NCI-H1436 (cell line): ENCODE measurements at places on chromosomes 11 and 22.
A peak's percentile ranks its signal among the peaks of the same experiment; 100 is the strongest.

- no peak for DNase-seq
These were observed 274.5 kb upstream of the B3GAT1 start for GRCh38 chr11:134686460-134687061.

GRCh38 chr11:71322192-71322735, 69.9 kb upstream of the SHANK2 start:
- DNase-seq, result no peak

DNA sequence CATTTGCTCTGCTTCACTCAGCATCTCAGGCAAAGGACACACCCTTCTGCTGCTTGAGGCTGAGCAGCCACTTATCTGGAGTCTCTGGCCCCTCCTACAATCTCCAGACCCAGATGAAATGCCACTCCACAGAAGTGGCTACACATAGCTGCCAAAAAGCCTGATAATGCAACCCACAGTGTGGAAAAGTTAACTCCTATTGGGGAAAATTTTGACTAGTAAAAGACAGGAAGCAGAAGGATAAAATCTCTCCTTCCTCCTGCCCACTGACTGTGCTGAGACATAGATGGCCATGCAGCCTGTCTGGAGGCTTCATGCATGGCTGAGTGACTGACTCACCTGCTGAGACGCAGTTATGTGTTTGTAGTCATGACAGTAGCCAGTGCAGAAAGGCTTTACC, 92.3 kb upstream of the TEAD1 start:
- peak; percentile 17 for DNase-seq

DNA sequence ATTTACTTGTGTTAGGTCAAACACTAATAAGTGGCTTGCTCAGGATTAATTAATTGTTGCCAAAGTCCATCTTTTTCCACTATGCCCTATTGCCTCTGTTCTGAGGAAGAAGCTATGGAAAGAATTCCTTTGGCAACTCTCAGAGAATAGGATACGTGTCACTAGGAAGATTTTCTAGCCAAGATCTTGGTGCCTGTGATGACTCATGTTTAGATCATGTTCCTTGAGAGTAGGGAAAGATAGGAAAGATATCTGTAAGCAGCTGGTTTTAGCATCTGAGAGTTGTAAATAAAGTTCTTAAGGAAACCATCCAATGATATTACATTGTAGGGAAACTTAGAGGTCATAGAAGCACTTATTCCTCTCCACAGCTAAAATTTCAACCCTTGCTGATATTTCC, 15.7 kb downstream of the SLN start:
- DNase-seq, result no peak

- DNase-seq, result no peak
These were observed 17.3 kb upstream of the FGF19 start for GRCh38 chr11:69721106-69721505.

DNA sequence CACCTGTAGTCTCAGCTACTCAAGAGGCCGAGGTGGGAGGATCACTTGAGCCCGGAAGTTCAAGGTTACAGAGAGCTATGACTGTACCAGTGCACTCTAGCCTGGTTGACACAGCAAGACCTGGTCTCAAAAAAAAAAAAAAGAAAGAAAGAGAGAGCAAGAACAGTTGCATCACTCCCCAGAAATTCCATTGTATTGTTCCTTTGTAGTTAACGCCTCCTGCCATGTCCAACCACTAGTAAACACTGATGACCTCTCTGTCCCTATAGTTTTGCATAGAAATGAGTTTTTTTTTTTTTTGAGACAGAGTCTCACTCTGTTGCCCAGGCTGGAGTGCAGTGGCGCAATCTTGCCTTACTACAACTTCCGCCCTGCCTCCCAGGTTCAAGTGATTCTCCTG, 10.8 kb downstream of the PATL1 start:
- no peak for DNase-seq

GRCh38 chr22:29230972-29231875, 25.5 kb downstream of the EMID1 start:
- DNase-seq, result no peak

DNA sequence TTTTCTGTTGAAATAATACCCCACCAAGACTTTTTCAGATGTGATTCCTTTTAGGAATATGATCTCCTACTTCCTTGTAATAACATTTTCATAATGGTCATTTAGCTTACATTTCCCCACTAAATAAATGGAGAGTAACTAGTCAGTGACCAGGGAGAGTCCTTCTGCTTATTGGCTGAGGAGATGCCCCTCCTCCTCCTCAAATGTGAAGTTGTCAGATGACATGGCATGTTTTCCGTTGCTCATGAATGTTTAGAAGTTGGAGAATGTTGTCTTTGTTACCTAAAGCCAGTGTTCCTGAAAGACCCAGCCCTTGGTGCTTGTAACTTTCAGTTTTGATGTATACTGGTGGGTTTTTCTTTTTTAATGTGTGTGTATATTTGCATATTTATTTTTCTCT, 38.2 kb downstream of the CSRP3 start:
- DNase-seq, result no peak

GRCh38 chr11:47148903-47149531, 27.7 kb downstream of the ARFGAP2 start:
- no peak for DNase-seq

GRCh38 chr11:46112961-46113607, 8.2 kb downstream of the PHF21A start:
- peak; percentile 40 for DNase-seq

- DNase-seq, result no peak
These were observed 31.2 kb downstream of the KCNJ4 start for GRCh38 chr22:38423512-38424503.

DNA sequence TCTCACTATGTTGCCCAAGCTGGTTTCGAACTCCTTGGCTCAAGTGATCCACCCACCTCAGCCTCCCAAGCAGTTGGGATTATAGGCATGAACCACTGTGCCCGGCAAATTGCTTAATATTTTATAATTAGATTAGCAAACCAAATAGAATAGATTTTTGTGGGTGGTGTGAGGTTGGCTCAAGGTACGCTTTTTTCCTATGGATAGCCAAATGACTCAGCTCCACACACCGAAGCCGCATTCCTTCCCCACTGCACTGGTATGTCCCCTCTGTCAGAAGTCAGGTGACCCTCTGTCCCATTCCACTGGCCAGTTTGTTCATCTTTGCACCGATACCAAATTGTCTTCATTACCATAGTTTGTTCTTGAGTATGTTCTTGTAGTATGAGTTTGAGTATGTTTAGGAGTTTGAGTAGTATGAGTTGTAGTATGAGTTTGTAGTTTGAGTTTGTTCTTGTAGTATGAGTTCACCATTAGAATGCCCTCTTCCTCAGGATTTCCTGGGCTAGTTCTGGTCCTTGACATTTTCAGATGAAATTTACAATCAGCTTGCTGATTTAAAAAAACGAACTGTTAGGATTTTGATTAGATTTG, 19.4 kb downstream of the SUSD2 start:
- DNase-seq, result no peak

DNA sequence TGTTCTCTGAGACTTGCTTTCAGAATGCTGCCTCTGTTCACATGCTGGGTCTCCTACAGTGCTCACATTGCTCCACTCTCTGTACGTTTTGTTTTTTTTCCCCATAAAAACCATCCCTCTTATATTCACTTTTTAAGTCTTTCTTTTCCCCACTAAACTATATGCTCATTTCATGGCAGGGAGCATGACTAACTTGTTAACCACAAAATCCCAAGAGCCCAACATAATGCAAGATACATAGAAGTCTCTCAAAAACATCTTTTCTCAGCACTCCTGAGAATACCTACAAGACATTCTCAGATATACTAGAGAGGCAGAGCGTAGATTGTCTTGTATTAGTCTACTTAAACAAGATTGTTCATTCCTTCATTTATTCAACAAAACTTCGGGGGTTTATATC, 73.3 kb downstream of the FAM76B start:
- DNase-seq, result no peak

GRCh38 chr11:60457576-60457975, 1.9 kb downstream of the MS4A1 start:
- DNase-seq, result no peak

GRCh38 chr22:49785046-49785521, 42.6 kb downstream of the BRD1 start:
- DNase-seq, result no peak

GRCh38 chr11:115765803-115766239, 261.6 kb upstream of the CADM1 start:
- no peak for DNase-seq

DNA sequence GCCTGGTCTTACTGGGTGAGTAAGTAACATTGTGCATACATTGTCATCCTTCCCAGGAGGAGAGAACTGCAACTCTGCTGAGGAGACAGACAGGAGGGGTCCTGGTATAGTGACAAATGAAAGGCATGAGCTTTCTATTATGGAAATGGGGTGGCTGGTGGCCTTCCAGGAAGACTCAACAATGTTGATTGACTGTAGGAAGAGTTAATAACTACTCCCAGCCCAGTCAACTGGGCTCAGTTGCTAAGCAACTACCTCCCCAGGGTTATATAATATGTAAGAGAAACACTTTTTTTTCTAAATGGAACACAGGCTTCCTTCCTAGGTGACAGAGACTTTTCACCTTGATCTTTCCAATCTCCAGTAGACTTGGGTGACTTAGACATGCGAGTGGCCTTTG, 28.2 kb downstream of the SEZ6L start:
- DNase-seq, result no peak

- no peak for DNase-seq
These were observed 1457.7 kb downstream of the BRD1 start for GRCh38 chr22:48369789-48370507.

GRCh38 chr22:41697126-41697775, 2.1 kb upstream of the MEI1 start:
- peak; percentile 83 for DNase-seq

- no peak for DNase-seq
These were observed 801.7 kb downstream of the TBC1D22A start for GRCh38 chr22:47564158-47564450.

DNA sequence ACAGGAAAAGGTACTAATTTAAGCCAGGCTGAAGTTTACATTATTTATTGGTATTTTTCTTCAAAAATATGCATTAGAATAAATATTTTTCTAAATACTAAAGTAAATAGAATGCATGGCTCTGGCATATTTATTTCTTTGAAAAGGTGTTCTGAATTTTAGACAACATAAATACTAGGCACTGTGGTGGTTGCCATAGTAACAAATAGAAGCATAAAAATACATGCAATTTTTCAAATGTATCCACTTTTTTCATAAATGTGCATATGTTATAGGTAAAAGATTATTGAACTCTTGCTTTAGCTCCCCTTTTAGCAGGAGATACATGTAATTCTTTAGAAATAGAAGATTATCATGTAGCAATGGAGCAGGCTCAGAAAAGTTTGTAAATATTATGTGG, 18.4 kb downstream of the DCDC1 start:
- DNase-seq, result no peak

DNA sequence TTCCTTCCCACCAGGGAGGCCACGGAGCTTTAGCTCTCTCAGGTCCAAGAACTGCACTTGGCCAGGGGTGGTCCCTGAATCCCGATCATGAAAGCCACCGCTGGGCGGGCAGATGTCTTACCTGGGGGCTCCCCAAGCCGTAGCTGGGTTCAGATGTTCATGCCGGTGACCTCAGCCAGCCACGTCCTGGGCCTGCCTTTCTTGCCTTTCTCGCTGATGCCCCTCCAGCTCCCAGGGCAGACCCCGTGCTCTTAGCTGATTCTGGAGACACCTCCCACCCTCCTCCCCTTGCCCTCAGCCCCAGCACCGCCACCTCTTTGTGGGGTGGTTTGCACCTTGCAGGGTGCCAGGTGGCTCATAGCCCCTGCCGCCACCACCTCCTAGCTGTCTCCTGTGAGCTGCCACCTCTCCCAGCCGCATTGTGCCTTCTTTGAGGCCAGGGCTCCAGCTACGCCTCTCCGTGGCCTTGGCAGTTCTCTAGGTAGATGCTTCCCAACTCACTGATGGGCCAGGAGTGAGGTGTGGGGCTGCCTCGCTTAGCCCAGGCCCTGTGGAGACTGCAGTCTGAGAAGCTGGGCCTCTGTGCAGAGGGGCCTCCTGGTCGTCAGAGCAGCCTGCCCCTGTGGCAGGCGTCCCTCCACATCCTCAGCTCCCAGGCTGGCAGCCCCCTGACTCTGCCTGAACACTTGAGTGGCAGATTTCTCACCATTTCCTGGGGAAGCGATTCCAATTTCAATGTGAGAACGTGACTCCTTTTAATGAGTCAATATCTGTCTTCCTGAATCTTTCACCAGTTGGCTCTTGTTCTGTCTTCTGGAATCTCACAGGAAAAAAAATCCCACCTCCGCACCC, 97.6 kb upstream of the B3GAT1 start:
- no peak for DNase-seq

GRCh38 chr22:46055911-46056545, 79.1 kb upstream of the WNT7B start:
- DNase-seq, result no peak

DNA sequence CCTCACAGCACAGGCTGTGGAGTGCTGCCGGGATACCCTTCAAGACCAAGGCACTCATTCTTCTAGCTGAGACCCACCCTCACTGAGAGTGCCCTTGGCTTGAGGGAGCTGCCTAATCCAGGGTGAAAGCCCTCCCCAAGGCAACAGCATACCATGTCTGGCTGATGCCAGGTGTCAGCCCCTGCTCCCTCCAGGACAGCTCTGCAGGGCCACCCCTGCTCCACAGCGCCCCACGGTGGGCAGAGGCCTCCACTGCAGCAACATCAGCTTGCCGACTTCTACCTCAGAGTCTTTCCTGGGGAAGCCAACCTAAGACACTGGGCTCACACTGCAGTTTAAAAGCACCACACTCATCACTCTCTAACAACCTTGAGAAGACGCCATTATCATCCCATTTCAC, 29.0 kb downstream of the TTLL1 start:
- DNase-seq, result no peak

- DNase-seq, result no peak
These were observed 27.8 kb downstream of the ANKK1 start for GRCh38 chr11:113415343-113415742.

DNA sequence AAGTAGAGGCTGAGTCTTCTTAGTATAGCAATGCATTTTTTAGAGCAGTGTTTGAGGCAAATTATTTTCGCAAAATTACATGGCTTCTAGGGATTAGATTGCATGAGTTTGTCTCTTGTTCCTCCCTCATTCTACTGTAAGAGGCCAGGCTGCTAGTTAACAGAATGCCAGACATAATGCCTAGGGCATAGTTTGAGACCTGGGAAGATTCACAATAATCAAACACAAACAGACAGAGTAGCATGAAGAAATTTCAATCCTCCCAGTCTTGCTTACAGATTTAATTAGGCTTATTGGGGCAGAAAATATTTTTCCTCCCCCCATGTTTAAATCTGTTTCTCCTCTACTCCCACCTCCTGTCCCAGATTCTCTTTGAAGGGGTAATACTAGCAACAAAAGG, 48.3 kb downstream of the ARHGEF12 start:
- no peak for DNase-seq
